ENCODE measurements at places on chromosomes 5 and 9.

- no peak for DNase-seq
These were observed 350.9 kb upstream of the PCSK5 start for GRCh38 chr9:75539523-75539922.

DNA sequence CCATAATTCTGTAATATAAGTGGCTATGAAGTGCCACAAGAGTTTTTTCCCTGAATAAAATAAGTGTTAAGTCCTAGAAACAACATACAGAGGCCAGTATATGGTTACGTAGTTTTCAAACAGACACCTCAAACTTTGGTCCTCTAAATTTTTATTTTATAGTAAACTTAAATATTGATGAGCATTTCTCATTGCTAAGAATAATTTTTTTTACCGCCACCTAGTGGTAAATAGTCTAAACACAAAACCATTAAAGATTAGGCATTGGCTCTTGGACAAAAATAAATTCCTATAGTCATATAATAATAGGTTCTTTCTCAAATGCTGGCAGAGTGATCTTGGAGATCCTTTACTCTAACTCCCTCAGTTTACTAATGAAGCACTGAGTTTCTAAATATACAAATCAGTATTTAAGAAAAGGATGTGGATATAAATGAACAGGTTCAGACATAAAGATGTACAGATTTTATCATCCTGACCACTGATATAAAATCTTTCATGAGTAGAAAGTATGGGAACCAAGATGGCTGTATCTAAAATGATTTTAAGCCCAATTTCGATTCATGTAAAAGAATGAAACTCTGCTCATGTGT is 136.2 kb downstream of the FANCC start:
- DNase-seq, result no peak

DNA sequence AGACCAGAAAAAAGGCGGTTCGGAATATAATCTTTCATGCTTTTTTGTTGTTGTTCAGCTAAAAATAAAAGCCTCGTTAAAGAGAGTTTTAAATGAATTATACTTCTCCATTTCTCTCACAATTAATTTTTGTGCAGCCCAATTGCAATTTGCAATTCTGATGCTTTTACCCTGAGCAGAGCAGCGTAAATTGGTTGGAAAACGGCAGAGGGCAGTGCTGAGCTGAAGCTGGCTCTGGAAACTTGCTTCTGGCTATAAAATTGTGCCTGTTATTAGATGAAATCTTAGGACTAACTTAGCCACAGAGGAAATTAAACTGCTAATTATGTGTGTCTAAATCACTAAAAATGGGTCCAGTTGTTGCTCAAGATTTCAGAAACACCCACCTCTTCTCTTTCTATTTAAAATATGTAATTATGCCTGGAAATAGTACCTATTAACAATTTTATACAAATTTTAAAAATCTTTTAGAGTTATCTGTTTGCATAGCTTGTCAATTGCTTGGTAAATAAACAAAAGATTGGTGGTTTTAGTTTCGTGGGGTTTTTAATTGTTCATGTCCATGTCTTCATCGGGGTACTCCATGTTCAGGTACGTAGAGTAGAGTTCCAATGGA is 441.8 kb upstream of the TLE4 start:
- DNase-seq, result no peak

DNA sequence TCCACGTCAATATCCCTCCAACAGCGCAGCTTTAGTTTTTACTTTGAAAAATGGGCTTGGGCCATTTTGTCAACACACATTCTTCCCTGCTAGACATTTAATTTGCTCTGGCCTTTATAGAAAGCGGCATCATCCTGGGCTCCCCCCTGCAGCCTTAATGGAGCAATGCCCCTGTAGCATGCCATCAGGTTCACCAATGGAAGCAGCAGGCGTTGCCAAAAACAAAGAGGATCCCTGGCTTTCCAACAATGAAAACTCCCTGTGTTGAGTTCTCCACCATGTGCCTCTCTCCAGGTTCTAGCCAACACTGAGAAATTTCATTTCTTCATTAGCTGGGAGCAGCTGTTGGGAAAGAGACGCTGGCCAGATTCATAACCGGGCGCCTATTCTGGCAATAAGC is 139.5 kb downstream of the ZNF622 start:
- no peak for DNase-seq

GRCh38 chr5:76926329-76927105 is 26.3 kb upstream of the CRHBP start:
- no peak for DNase-seq

DNA sequence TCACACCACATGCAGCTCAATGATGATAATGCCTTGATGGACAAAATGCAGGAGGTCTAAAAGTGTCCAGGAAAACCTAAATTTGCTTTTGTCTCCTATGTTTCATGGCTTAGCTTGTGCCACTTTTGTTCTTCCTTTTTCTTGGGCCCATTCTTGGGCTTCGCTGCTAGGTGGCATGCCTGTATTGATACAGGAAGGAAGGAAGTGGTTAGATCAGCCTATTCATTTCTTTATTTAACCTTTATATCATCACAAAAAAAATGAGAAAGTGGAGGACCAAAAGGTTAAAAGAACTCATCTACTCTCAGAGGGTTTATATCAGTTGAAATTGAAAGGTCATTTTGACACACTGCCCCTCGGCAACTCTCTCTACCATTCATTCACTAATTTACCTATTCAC is 260.2 kb downstream of the ARHGAP26 start:
- no peak for DNase-seq

GRCh38 chr9:135340726-135341475 is 138.7 kb upstream of the PPP1R26 start:
- DNase-seq, result no peak

DNA sequence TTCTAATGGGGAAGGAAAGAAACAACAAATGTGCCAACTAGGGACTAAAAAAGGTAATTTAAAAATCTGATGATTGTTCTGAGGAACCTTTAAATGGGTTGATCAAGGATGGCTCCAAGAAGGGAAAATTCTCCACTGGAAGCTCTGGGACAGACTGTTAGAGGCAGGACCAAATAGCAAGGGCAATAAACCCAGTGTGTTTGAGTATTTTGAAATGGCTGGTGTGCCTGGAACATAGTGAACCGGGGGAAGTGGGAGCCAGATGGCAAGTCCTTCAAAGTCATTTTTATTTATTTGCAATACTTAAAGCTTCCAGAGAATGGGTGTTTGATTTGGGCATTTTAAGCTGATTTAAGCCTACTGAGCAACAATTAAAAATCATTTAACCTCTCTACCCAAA is 587.7 kb upstream of the MEF2C start:
- DNase-seq, result no peak

- no peak for DNase-seq
These were observed 103.4 kb downstream of the PIP5K1B start for GRCh38 chr9:68808338-68808890.

DNA sequence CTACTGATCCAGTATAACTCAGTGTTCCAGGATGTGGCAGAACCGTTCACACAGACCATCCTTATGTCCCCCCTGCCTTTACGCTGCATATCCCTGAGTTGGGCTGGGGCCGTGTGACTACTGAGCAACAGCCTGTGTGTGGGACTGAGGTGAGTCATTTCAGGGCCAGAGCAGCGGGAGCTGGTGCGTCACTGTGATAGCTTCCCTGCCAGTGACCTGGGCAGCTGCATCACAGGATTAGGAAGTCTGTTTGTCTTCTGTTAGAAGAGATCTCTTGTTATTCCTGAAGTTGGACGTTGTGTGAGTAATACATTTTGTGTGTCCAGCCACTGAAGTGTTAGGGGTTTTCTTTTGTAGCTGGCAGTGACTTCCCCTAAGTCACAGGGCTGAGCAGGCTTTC is 35.6 kb downstream of the TPPP start:
- no peak for DNase-seq

GRCh38 chr5:179331591-179332375 is 13.5 kb downstream of the ADAMTS2 start:
- DNase-seq, result no peak

GRCh38 chr9:104319198-104319597 is 184.9 kb upstream of the OR13F1 start:
- DNase-seq, result no peak

- no peak for DNase-seq
These were observed 30.5 kb downstream of the COL27A1 start for GRCh38 chr9:114185570-114186490.
